ENCODE measurements at places on chromosomes 13 and 19.

DNA sequence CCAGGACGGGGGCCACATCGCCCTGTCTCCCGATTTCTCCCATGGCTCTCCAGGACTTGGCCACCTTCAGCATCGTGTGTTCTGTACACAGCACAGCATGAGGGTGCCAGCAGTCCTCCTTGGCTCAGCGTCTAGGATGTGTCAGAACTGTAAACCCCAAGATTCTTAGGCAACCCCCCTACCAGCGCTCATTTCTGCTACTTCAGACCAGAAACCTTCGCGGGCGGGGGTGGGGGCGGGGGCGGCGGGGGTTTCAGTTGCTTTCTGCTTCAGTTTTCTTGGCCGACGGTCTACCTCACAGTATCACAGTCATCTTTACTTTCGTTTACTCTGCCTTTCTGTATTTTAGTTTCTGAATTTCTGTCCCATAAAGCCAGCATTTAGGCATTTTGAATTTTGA is 82.4 kb downstream of the GGACT start:
- DNase-seq, result no peak

DNA sequence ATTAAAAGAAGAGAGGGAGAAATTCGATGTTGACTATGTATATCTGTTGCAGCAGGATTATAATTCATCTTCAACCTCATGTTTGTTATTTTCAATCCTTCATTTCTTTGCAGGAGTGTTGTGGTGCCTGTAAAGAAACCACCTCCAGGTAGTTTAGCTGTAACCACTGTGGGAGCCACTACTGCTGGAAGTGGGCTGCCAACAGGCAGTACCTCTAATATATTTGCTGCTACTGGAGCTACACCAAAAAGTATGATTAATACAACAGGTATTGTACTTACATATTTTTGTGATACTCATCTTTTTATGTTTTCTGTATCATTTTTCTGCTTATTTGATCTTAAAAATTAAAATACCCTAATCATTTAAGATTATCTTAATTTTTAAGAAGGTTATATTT is 266.5 kb downstream of the NBEA start:
- no peak for DNase-seq

- no peak for DNase-seq
Measured at GRCh38 chr13:48501705-48502104, 31.2 kb downstream of the RCBTB2 start.

- DNase-seq, result no peak
Measured at GRCh38 chr13:21344662-21345176, 114.4 kb downstream of the ZDHHC20 start.

- DNase-seq, result no peak
Measured at GRCh38 chr13:75744127-75744526, 108.0 kb downstream of the LMO7 start.

- DNase-seq, result no peak
Measured at GRCh38 chr19:8045872-8046568, 6.5 kb upstream of the CCL25 start.

GRCh38 chr19:1848399-1849131 is at the start of gene REXO1:
Gene REXO1 (minus strand): TSS chr19:1848483. CDS start chr19:1848358, 125 bp downstream.
- DNase-seq, result peak; percentile 82

GRCh38 chr13:51980908-51981307 is 30.3 kb downstream of the ATP7B start:
- no peak for DNase-seq

GRCh38 chr19:2791876-2792275 is 6.6 kb downstream of the THOP1 start:
- no peak for DNase-seq

DNA sequence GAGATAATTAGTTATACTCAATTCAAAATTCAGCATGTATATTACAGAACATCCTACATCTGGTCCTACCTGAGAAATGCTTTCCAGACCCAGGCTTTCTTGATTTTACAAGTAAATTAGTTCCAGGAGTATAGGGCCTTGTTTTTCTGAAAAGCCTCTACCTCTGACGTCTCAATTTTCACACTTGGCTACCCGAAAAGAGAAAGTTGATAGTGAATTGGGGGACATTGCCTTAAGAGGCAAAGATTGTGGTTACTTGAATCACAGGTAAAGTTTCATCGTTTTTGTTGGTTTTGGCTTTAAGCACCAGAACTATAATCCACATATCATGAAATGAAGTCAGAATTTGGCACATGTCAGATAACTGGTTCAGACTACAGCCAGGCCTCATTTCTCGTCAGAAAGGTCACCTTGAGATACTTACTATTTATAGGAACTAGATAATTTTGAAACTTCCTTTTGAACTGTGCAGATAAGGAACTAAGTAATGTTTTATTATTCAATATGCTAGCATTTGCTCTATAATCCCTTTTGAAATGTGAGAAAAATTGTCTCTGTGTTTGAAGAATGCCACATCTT is 30.8 kb downstream of the FAM124A start:
- no peak for DNase-seq

DNA sequence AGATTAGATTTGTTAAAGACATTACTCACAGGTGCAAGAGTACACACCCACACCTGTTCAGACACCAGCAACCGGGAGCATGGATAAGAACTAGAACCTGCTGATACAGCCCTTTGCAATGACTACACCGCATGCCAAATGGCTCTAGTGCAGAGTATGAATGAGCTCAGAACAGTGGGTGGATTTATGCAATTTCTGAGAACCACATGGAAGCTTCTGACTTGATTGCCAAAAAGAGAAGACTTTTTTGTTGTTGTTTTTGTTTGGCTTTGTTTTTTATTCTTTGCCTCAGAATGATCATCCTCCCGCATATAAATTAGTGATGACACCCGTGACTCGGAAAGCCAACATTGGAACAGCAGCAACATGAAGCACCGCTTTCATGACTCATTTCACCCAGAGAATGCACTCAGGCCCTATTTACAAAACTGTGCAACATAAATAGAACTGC is 77.4 kb upstream of the LRCH1 start:
- no peak for DNase-seq

DNA sequence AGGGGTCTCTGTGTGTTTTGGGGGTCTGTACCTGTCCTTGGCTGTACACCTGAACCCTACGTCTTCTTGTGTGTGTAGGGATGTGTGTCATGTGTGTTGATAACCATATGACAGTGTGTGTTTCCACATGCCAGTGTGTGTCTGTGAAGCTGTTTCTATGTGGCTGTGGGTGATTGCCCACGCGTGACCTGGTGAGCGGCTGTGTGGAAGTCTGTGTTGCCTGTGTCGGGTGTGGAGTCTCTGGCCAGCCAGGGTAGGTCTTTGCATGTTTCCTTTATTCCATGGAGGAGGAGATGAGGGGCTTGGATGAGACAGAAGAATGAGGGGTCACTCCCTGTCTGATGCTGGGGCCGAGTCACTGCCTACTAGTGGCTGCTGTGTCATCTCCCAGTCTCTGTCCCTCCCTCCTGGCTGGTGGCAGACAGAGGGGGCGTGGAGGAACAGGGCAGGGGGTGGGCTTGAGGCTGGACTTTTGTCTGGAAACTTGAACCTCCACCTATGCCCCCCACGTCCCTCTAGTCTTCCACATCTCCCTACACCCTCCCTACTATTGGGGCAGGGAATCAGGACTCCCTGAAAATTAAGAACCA is 2.8 kb upstream of the FOSB start:
- DNase-seq, result no peak
